ENCODE measurements at places on chromosomes 11 and 22.

- DNase-seq = no peak
These were observed 229.0 kb downstream of the TMEM135 start for GRCh38 chr11:87266751-87267150.

GRCh38 chr11:65341856-65342255, 8.2 kb downstream of the DPF2 start:
- no peak for DNase-seq

GRCh38 chr22:50056214-50056972, 1.7 kb downstream of the TTLL8 start:
- DNase-seq = no peak

- DNase-seq = peak; percentile 79
These were observed 58.3 kb downstream of the MYH9 start for GRCh38 chr22:36329254-36330078.

All from effector CD4-positive, alpha-beta T cell (primary cell).